ENCODE measurements at places on chromosomes 2 and 18. TPM values are rescaled to one million over a fixed set of nuclear protein-coding genes. Genes with fewer than 3 reads are reported as not detected.

DNA sequence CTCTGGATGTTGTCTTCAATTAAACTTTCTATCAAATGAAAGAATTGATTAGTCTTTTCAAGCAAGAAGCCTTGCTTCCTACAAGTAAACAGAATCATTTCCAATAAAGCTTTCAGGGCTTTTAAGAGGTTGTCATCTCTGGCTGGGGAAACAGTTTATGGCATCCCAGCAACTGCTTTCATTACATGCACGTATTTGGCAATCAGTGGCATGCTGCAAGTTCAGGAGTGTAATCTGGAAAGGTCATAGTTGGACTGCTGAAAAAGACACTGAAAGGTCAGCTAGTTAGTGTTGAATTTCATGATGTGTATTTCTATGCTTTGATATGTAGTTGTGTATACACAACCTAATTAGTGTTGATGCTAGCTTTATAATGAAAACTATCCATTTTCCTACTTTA, 332.9 kb downstream of the DSC3 start:
- DNase-seq = no peak

GRCh38 chr2:236714080-236714479, 144.5 kb downstream of the ACKR3 start:
- no peak for DNase-seq

DNA sequence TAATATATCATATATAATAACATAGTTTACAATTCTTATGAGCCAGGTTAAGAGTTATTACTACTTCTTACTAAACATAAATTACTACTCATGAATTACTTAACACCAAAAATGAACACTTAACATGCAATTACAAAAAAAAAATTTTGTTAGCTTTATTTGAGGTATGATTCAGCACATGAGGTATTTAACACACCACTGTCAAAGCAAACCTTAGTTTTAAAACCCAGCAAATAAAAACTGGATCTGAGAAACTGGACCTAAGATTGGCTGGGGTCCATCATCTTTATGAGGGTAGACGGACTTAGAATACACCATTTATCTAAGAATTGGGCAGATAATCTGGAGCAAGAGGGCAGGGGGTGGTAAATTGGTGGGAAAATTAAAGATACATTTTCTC, 81.8 kb upstream of the CREB1 start:
- no peak for DNase-seq

- DNase-seq = no peak
Measured at GRCh38 chr2:156700681-156701080, 264.5 kb downstream of the GPD2 start.

DNA sequence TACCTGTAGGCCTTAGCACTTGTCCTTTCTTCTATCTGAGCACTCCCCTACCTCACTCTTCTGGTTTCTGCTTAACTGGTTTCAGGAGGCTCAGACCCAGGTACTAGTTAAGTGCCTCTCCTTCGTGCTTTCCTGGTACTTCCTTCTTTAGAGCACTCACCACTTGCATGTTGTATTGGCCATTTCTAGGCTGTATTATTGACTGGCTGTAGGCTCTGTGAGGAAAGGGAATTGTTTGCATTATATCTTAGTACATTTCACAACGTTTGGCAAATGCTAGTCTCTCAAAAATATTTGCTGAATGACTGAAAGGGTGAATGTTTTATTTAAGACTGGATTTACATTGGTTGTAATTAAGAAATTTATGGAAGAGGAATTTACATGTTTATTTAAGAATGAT, 36.0 kb upstream of the SCN1A start:
- DNase-seq = no peak

DNA sequence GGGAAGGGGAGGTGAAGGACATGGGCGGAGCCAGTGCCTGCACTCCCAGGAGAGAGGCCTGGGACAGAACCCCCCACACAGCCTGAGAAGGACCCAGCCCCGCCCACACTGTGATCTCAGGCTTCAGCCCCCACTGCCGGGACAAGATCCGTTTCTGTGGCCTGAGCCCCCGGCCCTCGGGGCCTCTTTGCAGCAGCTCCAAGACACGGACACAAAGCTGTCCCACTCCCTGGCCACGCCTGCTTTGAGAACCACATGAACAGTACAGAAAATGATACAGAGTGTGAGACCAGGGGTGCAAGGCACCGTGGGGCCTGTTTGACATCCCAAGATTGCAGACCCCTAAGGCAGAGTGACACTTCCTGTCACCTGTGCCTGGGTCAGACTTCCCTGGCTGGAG, 74.5 kb downstream of the TWIST2 start:
- DNase-seq = no peak

DNA sequence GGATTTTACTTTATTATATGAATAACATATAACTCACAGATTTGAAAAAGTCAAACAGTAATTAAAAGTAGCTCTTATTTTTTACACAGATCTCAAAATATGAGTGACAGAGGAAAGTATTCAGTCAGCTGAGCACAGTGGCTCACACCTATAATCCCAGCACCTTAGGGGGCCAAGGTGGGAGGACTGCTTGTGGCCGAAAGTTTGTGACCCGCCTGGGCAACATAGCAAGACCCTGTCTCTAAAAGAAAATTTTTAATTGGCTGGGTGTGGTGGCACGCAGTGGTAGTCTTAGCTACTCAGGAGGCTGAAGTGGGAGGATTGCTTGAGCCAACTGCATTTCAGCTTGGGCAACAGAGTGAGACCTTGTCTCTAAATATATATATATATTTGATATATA, 19.2 kb upstream of the UGP2 start:
- DNase-seq = no peak

GRCh38 chr2:217326238-217327022, 466.6 kb upstream of the TNP1 start:
- DNase-seq = no peak

- no peak for DNase-seq
Measured at GRCh38 chr2:72350852-72351251, 203.2 kb upstream of the CYP26B1 start.

DNA sequence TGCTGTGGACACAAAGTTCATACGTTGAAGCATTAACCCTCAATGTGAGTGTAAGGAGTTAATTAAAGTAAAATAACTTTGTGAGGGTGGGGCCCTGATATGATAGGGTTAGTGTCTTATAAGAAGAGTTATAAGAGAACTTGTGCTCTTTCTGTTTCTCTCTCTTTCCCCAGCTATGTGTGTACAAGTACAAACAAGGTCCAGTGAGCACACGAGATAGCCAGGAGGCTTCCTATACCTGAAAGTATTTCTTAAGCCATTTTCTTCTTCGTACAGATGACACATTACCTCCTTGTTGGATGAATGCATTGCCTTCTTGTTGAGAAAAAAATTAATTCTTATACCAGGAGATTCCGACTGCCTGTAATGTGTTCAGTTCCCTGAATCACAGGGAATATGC, 301.2 kb downstream of the PARD3B start:
- no peak for DNase-seq

DNA sequence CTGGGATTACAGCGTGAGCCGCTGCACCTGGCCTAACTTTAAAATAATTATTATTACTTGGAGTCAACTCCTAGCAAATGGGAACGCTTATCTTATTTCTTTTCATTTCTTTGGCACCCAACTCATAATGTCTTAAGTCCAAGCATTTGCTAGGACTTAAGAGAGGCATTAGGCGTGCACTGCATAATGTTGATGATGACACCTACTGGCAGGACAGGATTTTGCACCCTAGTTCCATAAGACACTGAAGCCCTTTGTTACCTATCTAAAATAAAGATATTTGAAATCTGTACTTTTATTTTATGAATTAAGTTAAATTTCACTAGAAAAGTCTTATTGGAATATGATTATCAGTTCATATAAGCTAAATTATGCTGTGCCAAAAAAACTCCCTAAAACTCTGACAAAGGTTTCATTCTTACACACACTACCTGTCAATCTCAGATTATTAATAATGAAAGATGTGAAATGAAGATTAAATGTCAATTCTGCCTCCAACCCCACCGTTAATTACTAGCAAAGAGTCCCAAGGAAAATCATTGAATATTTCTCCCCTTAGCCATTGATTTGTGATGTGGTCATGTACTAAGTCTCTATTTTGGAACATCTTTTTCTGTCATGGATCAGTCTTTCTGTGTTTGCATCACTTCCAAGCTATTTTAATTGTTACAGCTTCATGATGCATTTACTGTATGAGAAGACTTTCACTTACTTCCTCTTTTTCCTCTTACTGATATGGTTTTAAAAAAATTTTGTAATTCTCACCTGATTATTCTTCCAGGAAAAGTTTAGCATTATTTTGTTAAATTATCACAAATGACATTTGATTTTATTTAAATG, 12.7 kb upstream of the CDH2 start:
- DNase-seq = no peak

DNA sequence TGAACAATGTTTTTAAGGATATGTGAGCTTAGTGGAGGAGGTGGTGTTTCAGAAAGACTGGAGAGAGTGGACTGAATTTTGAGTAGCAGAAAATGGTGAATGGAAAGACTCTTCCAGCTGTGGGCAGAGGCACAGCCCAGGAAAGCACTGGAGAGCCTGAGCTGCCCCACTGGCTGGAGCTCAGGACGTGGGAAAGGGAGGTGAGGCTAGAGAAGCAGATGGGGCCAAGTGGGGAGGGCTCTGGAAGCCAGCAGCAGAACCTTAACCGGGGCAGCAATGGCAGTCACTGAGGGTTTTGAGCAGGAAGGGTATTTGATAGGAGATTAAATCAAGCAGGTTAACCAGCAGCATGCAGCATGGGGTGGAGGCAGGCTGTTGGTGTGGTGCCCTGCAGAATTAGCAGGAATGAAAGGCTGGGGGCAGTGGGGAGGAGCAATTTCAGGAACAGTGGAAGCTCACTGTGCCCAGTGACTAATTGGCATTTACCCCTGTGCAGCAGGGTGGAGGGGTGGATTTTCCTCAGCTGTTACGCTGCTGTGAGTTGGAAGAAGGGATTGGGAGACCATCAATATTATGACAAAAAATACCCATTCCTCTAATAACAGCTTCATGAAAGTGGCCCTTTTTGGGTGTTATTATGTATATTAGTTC, 136.2 kb downstream of the CERS6 start:
- DNase-seq = no peak

DNA sequence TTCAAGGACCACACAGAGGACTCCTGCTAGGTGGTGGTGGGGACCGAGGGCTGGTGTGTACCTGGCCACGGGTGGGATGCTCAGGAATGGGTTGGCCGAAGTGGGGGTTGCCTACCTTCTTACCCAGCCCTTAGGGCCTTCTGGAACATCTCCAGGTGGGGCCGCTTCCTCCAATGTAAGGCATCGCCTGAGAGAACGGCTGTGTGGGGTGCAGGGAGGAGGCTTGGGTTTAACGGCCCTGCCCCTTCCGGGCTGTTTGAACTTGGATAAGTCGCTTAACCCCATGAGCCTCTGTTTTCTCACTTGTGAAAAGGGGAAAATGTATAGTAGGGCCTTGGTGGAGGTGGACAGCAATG, 35.0 kb downstream of the EMILIN2 start:
- no peak for DNase-seq

GRCh38 chr2:140892911-140893637, 1237.7 kb downstream of the LRP1B start:
- no peak for DNase-seq

Gene MEP1B
- polyA plus RNA-seq = 0.45 TPM

Gene SGO2
- polyA plus RNA-seq = 7.8 TPM

Gene C2orf80
- 0.84 TPM for polyA plus RNA-seq

Gene BCL2
- 8.8 TPM for polyA plus RNA-seq

Gene NAB1
- polyA plus RNA-seq = 48.3 TPM

Gene LRRTM4
- polyA plus RNA-seq = 1.2 TPM

Measured in large intestine (tissue), 12 donors.